Neural crest cell (in vitro differentiated cells): ENCODE measurements at places on chromosomes 1 and 21.

GRCh38 chr21:29403922-29404538 is 105.3 kb downstream of the BACH1 start:
- DNase-seq = no peak

DNA sequence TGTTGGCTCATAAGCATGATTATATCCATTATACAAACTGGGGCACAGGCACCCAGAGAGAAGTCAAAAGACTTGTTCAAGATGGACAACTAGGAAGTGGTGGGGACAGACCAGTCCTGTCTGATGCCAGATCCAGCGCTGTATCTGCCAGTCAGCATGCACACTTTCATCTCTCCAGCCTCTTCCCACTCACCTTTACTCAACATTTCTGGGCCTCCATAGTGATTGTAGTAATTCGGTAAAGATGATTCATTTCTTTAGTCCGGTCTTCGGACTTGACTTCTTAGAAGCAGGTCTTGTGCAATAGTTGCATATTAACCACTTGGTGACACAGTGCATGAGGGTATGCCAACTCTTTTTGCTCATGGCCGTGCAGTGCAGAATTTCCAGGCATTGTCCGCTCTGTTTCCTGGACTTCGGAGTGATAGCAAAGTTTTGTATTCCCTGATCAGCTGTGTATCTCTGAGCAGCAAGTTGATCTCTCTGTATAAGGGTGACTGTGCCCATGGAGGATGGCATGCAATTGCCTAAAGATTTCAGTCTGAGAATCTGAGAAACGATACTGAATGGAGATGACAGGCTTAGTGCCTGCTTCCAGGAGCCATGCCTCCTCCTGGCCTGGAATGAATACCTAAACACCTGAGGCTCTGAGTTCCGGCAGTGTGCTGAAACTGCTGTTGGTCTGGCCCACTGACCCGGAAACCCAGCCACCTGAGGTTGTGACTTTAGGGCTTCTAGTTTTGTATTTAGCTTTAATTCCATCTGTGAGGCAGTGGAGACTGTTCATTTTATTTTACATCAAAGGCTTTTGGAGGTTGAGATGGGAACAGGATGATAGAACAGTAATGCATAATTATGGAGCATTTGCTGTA is 39.0 kb downstream of the GALNT2 start:
- no peak for DNase-seq

DNA sequence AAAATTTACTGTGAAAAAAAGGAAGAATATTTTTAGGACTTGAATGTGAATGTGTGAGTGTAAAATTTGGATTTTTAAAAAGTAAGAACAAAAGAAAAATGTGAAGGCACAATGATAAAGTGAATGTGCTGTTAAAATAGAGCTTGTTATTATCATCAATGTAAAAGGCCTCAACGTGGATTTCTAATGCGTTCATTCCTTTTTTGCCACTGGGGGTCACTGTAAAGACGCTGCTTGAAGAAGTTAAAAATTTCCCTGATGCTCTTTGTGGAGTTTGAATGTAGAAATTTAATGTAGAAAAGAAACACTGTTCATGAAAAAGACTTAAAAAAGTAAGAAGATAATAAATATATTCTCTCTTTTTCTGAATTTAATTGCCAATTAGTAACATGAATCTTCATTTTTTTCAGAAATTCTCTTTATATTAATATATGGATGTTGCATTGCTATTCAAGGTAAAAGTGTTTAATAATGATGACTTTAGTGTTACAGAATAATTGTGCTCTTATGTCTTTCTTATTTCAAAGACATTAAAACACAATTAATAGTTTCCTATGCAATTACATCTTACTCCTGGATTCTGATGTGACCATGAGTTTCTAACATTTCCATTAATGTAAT is 161.5 kb downstream of the DNM3 start:
- peak; percentile 20 for DNase-seq

- DNase-seq = no peak
Observed at GRCh38 chr1:226551299-226551698, 2.7 kb downstream of the STUM start.

- DNase-seq = no peak
Observed at GRCh38 chr1:39826583-39826982, 37.9 kb upstream of the BMP8B start.

DNA sequence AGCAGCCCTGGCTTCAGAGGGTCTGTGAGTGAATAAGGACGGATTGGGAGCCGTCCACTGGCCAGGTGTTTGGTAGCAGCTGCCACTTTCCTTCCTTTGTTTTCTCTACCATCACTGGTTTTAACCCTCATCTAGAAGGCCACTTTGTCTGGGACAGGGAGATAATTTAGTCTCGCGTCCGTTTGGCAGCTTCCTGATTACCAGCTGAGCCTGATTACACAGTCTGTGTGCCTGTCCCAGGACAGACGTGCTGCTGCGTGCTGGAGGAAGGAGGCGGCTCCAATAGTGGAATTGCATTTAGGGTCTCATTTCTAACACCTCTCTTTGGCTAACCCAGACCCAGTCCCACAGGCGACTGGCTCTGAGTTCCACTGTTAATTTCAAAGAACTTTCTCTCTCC is 24.6 kb upstream of the CASQ2 start:
- DNase-seq = no peak

DNA sequence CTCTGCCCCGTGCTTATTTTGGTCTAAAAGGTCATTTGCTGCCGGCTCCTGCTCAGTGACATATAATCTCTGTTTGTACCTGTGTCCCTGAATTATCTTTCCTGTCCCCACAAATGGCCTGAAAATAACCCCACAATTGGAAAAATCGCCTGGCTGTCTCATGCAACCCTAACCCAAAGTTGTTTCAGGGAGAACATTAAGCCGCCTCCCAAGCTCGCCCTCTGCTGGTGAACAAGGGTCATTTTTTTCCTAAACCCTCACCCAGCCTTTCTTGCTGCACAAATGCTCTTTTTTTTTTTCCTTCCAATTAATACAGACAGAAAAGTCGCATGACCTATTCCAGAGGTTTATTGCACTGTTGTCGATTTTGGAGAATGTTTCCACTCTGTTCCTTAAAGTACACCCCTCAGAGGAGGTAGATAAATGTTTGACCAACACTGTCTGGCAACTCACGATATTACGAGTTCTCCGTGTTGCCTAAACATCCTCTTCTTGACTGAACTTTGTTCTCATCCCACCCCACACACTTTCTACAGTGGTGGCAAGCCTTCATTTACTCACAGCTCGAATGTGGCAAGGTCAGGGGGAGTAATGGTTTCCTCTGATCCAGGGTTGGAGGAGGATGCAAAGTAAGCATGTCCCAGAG is 148.7 kb downstream of the ZZZ3 start:
- DNase-seq = peak; percentile 73

DNA sequence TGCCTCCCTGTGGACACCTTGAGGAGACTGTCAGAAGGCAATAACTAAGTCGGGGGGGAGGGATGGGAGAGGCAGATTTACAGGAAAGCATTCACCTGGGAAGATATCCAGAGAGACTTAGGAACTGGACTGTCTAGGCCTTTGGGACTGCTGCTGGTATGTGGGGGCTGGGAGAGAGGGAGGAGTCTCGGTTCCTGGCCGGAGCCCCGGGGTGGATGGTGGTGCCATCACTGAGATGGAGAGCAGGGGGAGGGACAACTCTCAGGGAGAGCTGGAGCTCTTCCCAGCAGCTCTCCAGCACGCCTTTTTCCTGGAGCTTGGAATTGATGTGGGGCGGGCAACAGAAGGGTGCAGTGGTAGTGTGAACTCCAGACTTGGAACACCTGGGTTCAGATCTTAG is 22.1 kb downstream of the PTPRF start:
- no peak for DNase-seq

- DNase-seq = no peak
Observed at GRCh38 chr1:33382661-33383415, 48.1 kb downstream of the PHC2 start.

GRCh38 chr21:45384656-45385548 is 20.1 kb upstream of the COL18A1 start:
- no peak for DNase-seq

DNA sequence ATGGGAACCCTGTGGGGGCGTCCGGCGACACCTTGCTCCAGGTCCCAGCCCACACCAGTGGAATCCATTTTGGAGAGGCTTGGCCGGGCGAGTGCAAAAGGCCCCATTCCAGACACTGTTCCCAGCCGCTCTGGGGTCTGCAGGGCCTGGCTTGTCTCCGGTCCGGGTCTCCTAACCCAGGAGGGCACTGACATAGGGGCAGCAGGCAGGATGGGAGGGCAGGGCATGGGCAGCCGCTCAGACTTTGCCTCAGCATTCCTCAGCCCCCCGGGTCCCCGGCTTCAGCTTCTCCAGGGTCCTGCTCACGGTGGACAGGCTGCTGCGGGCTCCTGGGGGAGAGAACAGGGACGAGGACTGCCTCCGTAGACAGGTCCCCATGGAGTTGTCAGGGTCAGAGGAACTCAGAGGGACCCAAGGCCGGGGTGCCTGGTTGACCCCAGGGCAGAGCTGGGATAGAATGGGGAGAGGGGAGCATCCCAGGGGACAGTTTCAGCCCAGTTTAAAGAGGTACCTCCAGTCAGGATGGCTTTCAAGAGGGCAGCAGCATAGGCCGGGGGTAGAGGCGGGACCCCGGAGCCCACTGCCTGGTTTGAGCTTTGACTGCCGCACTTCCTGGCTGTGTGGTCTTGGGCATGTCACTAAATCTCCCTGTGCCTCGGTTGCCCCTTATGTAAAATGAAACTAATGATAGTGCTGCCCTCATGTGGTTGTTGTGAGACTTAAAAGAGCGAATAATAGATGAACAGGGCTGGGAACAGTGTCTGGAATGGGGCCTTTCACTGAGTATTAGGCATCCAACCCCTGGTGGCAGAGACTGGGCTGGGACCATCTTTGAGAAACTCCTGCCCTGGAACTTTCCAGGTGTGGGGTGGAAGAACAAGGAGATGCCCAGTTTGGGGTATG is 3.7 kb downstream of the KNCN start:
- no peak for DNase-seq

DNA sequence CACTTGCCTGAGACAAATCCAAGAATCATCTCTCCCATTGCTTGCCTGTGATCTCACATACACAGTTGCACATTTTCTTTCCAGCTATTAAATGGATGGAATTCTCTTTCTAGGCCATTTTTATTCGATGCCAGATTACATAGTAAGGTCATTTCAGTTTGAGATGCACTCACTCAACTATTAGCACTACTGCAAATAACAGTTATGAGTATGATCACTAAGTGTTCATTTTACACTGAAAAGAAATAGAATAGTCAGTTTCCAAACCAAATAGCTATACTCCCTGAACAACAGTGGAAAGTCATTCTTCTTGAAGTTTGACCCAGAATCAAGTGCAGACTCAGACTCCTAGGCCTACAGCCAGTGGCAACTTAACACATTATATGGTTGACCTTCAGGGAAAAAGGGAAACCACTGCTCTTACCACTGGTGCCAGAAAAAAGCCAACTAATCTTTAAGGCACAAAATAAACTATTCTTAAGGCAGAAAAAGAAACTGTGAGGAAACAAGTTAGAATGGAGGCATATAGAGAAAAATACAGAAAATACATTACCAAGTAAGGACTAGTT is 31.5 kb downstream of the WNT2B start:
- no peak for DNase-seq

GRCh38 chr1:3673381-3674099 is 21.2 kb downstream of the TP73 start:
- DNase-seq = no peak

- no peak for DNase-seq
Observed at GRCh38 chr1:164868990-164869389, 310.0 kb downstream of the PBX1 start.

DNA sequence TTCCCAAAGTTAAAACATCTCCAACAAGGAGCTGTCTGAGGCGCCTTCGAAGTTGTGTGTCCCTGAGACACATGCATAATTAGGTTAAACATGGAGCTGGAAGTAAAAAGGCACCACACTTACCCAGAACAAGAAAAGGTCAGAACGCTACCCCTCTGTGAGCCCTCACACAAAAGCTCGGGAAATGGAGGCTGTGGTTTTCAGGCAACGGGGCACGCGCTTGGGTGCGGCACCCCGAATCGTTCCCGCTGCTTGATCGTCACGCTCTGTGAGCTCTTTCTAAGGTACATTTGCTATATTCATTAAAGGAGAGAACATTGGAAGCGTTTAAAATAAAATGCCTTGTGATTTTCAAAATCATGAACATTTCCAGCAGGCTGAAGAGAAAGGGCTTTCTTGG is 12.5 kb downstream of the CAPN8 start:
- DNase-seq = no peak

DNA sequence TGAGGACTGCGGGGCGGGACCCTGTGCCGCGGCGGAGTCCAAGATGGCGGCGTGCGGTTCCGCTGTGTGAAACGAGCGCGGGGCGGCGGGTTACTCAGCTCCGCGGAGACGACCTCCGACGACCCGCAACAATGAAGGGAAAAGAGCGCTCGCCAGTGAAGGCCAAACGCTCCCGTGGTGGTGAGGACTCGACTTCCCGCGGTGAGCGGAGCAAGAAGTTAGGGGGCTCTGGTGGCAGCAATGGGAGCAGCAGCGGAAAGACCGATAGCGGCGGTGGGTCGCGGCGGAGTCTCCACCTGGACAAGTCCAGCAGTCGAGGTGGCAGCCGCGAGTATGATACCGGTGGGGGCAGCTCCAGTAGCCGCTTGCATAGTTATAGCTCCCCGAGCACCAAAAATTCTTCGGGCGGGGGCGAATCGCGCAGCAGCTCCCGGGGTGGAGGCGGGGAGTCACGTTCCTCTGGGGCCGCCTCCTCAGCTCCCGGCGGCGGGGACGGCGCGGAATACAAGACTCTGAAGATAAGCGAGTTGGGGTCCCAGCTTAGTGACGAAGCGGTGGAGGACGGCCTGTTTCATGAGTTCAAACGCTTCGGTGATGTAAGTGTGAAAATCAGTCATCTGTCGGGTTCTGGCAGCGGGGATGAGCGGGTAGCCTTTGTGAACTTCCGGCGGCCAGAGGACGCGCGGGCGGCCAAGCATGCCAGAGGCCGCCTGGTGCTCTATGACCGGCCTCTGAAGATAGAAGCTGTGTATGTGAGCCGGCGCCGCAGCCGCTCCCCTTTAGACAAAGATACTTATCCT is 430 bp downstream of the RBM15 start:
- no peak for DNase-seq

- no peak for DNase-seq
Observed at GRCh38 chr1:177905686-177906085, 64.2 kb downstream of the SEC16B start.

GRCh38 chr21:42362700-42363099 is 3.6 kb downstream of the TFF1 start:
- no peak for DNase-seq

DNA sequence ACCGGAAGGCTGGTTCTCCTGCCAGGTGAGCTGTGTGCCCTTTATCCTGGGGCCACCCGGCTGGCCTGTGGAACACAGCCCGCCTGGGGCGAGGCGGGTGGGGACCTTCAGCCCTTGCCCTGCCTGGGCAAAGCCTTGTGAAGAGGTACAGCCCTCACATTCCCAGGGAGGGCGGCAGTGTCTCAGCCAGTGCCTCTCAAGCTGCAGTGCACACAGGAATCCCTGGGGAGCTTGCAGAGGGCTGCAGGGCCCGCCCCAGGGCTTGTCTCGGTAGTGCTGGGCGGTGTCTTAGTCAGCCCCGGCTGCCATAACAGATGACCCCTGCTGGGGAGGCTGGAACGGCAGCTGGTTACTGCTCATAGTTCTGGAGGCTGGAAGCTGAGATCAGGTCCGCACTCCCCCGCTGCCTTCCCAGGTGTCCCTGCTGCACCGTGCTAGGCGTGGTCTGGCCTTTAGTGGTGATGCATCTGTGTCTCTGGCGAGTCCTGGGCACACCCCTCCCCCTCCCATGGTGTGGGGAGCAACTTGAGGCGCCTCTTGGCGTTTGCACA is 12.6 kb downstream of the DFFB start:
- no peak for DNase-seq

- no peak for DNase-seq
Observed at GRCh38 chr21:45244799-45245340, 42.8 kb downstream of the POFUT2 start.

GRCh38 chr1:66867501-66867900 is 57.2 kb downstream of the DNAI4 start:
- DNase-seq = no peak

- no peak for DNase-seq
Observed at GRCh38 chr1:174075245-174075692, 53.1 kb upstream of the RC3H1 start.
